ENCODE measurements at places on chromosomes 6 and 20.

GRCh38 chr20:49892817-49893216 is 22.5 kb downstream of the SPATA2 start:
- no peak for DNase-seq

DNA sequence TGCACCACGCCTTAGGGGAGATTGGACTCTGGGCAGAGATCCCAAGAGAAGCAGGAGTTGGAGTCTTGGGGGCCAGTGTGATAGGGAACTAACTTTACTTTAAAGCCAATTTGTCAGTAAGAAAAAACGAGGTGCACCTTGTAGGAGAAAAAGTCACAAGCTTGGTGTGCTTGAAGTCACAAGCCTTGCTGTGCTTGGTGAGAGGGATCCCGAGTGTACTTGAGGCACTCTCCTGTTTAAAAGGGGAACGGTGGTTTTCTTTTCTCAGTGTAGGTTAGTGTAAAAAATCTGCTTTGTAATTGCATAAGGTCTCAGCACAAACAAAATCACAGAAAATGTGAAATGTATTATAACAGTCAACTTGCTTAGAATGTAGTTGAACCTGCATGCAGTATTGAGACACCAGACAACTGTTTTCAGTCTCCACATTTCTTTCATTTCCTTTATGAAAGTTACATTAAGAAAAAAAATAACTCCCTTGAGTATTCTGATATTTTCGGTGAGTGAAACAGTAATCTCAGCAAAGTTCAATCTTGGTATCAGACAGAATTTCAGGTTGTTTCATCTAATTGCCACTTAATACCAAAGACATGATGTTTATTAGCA is 111.1 kb upstream of the DUSP22 start:
- no peak for DNase-seq

DNA sequence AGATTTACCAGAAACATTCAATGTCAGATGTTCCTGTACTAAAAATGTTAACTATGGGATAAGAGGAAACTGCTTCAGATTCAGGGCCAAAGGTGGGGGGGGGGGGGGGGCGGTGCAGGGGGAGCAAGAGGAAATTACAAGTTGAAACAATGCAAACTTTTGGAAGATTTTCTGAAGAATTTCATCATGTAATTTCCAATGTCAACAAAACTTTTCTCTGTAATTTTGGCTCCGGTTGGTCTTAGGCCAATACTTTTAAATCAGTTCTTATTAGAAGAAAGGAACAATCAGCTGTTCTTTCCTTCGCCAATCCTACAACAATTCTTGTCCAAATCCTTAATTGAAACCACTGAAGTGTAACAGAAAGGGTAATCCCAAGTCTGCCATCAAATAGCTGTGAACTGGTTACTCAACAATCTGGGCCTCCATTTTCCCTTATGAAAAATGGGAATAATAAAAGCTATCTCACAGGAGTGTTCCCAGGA is 13.1 kb downstream of the UQCC1 start:
- DNase-seq, result no peak

DNA sequence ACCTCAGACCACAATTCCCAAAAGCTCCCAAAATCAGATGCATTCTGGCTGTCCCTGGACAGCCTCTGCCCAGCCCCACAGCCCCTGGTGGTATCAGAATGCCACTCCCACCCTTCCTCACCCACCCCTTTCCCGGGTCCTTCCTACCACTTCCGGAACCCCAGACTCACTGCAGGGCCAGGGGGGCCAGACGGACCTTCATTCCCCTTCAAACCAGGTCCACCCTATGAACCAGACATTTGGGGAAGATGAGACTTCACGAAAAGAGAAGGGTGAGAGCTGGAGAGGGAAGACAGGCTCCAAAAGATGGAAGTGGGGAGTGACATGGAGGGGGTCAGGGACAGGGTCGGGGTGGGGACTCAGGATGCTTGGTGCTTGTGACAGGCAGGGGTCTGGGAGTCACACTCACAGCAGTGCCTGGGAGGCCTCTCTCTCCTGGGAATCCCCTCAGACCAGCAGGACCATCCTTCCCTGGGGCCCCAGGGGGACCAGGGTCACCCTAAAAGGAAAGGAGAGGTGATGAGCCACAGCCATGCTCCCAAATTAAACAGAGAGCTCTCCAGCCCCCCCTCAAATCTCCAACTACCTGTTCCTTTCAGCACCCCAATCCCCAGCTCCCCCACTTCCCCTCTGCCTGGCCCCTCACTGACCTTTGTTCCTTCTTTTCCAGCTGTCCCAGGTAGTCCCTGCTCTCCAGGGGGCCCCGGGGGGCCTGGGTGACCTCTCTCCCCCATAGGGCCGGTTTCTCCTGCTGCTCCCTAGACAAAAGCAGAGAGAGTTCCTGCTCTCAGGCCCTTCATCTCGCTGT is 20.2 kb downstream of the COL11A2 start:
- no peak for DNase-seq

DNA sequence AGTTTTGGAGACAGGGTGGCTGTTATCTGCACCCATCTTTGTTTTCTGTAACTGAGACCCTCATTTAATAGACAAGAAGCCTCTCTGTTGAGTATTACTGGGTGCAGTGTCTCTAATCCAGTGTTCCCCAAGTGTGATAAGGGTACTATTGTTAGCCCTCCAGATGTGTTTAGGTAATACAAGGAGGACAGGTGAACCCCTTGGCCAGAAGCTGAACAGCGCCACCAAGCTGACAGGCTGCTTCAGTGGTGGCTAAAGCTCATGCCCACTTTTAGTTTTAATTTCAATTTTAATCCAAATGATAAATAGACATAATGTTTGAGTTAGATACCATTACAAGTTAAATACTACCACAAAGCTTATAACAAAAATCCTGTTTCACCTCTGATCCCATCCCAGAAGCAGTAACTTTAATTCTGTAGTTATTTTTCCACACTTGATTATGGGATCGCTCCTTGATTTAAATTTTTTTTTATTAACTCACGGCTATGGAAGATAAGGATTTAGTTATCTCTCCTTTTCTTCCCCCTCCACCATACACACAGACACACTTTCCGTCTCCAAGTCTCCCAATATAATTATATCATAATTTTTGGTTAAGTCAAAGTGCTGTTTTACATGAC is 8.4 kb upstream of the STK35 start:
- DNase-seq, result no peak

DNA sequence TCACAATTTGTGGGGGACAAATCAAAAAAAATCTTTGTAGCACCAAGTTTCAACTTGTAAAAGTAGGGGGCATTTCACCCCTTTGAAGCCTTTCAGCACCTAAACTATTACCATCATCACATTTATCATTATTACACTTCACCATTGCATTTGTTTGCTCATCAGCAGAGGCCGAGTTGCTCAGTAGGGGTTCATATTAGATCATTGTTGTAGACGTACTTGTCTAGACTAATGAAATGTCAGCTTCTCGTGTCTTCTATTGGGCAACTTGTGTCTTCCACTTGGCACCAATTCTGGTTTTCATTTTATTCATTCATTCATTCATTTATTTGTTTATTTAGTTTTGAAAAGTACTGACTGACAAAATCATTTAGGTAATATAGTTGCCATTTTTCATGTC is 338.3 kb upstream of the KCNQ5 start:
- no peak for DNase-seq

Data from HT1080 (cell line).